ENCODE measurements at places on chromosomes 5 and 9.
A peak's percentile ranks its signal among the peaks of the same experiment; 100 is the strongest.

DNA sequence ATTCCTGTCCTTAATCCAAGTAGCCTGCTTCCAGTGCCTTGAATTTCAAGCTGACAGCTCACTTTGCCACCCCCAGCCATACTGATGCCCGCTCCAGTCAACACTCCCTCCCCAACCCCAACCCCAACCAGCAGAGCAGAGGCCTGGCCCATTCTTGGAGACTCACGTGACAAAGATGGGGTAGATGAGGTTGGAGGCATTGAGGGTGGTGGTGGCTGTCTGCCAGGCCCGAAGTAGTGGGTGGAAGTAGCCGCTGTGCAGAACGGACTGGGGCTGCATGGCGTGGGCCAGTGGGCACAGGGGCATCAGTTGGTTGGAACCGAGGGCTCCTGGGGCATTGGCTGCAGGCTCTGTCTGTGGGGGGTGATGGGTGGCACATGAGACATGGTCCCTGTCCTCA, 7.8 kb downstream of the ALAD start:
- H3K27ac ChIP-seq = no peak overlapping the region
- H3K27me3 ChIP-seq = no peaks in the 10 kb centered on the region
- H3K36me3 ChIP-seq = peaks cover 12% of the 10 kb centered on the region
- H3K4me1 ChIP-seq = no peaks in the 10 kb centered on the region
- no peak overlapping the region for H3K4me3 ChIP-seq
- no peak for DNase-seq

GRCh38 chr9:18365651-18366050, 108.3 kb upstream of the ADAMTSL1 start:
- H3K4me1 ChIP-seq = no peaks in the 10 kb centered on the region
- H3K27me3 ChIP-seq = no peaks in the 10 kb centered on the region
- no peaks in the 10 kb centered on the region for H3K36me3 ChIP-seq
- H3K27ac ChIP-seq = no peak overlapping the region

GRCh38 chr9:127942216-127943010, 4.8 kb upstream of the DPM2 start:
- peak; percentile 62 for DNase-seq
- H3K4me1 ChIP-seq = peaks cover 27% of the 10 kb centered on the region
- H3K4me3 ChIP-seq = no peak overlapping the region
- H3K36me3 ChIP-seq = peaks cover 60% of the 10 kb centered on the region
- H3K27me3 ChIP-seq = no peaks in the 10 kb centered on the region

DNA sequence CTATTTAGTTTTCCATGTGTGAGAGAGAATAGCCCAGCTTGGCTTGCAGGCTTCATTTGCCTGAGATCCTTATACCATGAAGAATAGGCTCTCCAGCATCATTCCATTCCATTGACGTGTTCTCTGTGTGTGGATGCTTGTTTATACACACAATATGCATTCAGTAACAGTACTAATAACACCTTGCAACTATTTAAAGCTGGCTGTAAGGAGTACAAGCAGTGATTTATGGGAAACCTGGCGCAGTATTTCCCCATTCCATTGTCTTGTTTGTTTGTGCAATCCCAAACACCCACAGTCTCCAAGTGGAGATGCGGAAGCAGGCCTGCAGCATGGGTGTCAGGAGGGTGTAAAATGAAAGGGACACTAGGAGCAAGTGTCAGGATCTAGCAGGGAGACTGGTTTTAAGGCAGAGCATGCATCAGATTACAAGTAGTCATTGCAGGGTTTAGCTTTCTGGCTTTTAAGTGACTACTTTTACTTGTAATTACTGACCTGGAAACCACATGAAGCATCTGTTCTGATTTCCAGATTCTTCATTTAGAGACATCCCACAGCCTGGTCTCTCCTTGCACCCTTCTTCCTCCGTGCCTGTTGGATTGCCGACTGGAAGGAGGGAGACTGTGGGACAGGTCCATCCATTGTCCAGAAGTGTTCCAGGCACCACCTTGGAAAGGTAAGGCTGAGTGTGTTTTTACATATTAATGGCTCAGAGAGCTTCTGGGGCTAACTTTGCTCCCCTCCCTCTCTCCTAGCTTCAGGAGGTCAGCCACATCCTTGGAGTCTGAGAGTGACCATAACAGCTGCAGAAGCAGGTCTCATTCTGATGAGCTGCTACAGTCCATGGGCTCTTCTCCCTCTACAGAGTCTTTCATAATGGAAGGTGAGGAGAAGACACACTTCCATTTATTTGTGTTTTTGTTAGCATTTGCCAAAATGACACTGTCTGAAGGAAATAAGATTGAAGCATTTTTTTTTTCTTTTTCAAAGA, 241.6 kb downstream of the ARHGEF28 start:
- DNase-seq = no peak
- H3K4me3 ChIP-seq = no peak overlapping the region
- H3K27me3 ChIP-seq = no peaks in the 10 kb centered on the region
- H3K4me1 ChIP-seq = no peaks in the 10 kb centered on the region
- no peaks in the 10 kb centered on the region for H3K36me3 ChIP-seq

- H3K4me1 ChIP-seq = no peaks in the 10 kb centered on the region
- no peak overlapping the region for H3K4me3 ChIP-seq
- no peak for DNase-seq
- no peaks in the 10 kb centered on the region for H3K36me3 ChIP-seq
- no peaks in the 10 kb centered on the region for H3K27me3 ChIP-seq
- no peak overlapping the region for H3K27ac ChIP-seq
These were observed 165.2 kb downstream of the FRMD3 start for GRCh38 chr9:83372957-83373356.

DNA sequence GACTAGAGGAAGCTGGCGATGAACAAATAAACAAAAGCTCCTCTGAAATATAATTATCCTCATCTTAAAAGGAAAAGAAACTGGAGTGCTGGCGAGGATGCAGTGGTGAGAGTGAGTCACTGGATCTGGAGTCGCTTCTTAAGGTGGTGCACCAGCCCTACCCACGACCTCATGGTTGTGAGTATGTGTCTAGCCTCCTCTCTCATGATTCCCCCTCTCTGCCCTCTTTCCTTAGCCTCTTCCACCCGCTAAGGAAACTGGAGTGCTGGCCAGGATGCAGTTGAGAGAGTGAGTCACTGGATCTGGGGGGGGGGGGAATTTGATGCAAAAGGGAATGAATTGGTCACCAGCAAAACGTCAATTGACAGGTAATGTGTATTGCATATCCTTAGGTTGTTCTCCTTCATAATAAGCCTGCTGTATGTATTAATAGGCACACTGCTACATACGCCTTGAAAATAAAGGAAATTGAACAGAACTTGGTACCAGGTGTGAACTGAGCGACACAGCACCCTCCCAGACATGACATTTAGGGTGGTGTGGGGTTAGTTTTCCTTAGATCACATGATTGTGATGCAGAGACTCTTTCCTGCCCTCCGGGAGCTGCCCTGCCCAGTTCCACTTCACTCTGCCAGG, 36.3 kb upstream of the EBF1 start:
- no peaks in the 10 kb centered on the region for H3K4me1 ChIP-seq
- no peak overlapping the region for H3K27ac ChIP-seq
- no peak for DNase-seq
- H3K36me3 ChIP-seq = no peaks in the 10 kb centered on the region
- no peak overlapping the region for H3K4me3 ChIP-seq

- no peaks in the 10 kb centered on the region for H3K36me3 ChIP-seq
- H3K4me3 ChIP-seq = peak overlapping the region; percentile 80
- H3K4me1 ChIP-seq = peaks cover 35% of the 10 kb centered on the region
- DNase-seq = peak; percentile 35
These were observed 2.0 kb downstream of the BRD3 start for GRCh38 chr9:134065612-134066419.

GRCh38 chr5:125874717-125875116, 548.5 kb upstream of the GRAMD2B start:
- H3K27me3 ChIP-seq = no peaks in the 10 kb centered on the region
- H3K27ac ChIP-seq = no peak overlapping the region
- no peak overlapping the region for H3K4me3 ChIP-seq
- H3K4me1 ChIP-seq = no peaks in the 10 kb centered on the region
- no peak for DNase-seq

DNA sequence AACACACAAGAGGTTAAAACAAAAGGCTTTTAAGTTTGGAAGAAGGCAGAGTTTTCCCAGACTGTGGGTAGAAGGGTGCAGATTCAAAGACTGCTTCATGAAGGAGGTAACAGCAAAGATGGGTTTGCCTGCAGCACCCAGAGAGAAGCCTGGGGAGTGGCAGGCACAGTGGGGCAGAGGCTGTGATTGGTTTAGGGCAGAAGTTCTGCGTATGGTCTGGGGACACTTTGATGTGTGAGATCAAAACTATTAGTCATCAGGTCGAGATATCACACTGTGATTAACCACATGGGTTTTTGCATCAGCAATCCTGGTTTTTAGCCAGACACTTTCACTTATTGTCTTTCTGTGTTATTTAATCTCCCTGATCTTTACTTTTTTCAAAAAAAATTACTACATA, 188.8 kb upstream of the GLRA1 start:
- H3K36me3 ChIP-seq = no peaks in the 10 kb centered on the region
- no peak overlapping the region for H3K4me3 ChIP-seq
- H3K27me3 ChIP-seq = no peaks in the 10 kb centered on the region
- no peak overlapping the region for H3K27ac ChIP-seq
- DNase-seq = peak; percentile 16

DNA sequence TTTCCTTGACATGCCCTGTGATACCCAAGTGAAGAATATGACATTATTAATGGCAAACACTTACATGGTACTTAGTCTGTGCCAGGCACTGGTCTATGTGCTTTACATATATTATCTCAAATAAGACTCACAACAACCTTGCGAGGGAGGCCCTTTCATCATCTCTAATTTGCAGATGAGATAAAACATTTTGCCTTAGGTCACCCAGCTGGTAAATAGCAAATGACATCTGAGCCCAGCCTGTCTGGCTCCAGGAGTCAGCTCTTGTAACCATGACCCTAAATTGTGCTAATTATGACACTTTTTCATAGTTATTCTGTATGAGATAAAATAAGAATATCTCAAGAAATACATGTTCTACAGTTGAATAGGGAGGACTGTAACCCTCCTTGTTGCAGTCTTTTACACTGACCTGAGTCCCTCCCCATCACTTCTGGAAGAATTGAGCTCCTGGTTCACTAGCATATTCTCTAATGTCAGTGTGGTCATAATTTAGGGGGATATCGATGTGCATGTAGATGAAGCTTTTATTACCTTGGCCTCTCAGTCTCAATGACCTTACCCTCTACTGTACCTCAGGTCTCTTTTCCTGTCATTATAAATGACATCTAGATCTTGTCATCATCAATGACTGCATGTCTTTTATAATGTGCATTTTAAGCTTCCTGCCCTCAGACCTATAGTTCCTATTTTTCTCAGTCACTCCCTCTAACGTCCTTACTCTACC, 126.1 kb upstream of the HAPLN1 start:
- no peak overlapping the region for H3K27ac ChIP-seq
- H3K4me3 ChIP-seq = no peak overlapping the region
- H3K27me3 ChIP-seq = no peaks in the 10 kb centered on the region
- no peak for DNase-seq
- H3K36me3 ChIP-seq = no peaks in the 10 kb centered on the region

GRCh38 chr5:155066886-155067595, 53.5 kb downstream of the KIF4B start:
- no peak overlapping the region for H3K4me3 ChIP-seq
- DNase-seq = no peak
- no peak overlapping the region for H3K27ac ChIP-seq
- H3K4me1 ChIP-seq = no peaks in the 10 kb centered on the region
- no peaks in the 10 kb centered on the region for H3K27me3 ChIP-seq

All from CD8-positive, alpha-beta memory T cell (primary cell).